ELR (cell line): ENCODE measurements at places on chromosomes 5 and 9.

GRCh38 chr5:543755-544674, 19.8 kb upstream of the SLC9A3 start:
- no peak for DNase-seq

DNA sequence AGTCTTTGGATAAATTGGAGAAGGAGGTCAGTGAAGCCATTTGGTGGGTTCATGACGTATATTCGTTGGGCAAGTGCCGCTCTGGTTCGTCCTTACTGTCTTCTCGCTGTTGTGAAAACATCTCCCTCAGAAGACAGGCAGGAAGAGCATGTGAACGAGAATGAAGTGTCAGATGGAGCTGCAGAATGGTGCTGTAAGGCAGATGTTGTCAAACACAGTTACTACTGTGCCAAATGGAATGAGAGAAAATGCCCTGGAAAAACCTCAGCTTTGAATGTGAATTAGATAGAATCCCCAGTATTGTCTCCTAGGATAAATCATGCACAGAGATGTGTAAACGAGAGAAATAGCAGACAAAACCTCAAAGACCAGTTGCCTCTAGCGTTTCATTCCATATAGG, 121.5 kb downstream of the CAMK4 start:
- DNase-seq = peak; percentile 2

- DNase-seq = peak; percentile 34
These were observed 87.1 kb downstream of the SEMA4D start for GRCh38 chr9:89410641-89411350.

DNA sequence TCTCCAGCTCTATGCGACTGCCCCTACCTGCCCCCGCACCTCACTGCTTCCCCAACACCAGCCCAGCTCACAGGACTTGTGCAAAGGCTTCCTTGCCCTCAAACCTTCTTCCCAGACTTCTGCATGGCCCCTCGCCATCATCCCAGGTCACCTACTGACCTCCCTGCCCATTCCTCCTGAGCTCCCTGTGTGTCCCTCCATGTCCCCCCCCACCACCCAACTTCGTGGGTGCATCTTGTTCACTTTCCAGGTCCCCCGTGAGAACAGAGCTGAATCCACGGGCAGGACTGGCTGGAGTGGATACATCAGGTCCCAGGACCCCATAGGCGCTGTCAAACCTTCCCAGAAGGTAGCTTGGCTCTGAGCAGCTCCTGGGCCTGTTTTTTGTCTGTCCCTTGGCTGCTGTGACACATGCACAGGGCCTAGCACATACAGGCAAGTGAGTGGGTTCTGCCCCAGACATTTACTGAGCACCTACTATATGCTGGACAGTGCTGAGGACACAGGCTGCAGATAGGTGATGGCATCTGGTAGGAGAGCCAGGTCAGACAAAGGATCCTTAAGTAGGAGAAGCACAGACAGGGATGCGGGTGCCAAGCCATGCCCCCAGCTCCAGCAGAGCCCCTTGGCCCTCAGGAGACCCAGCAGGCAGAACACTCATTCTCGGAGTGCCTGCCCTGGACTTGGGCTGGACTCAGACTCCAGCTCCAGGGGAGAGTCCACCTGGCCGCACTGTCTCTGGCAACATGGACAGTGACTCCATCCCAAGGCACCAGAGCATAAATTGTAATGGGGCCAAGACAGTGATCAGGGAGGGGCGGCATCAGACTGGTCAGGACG, 15.0 kb downstream of the NINJ1 start:
- no peak for DNase-seq

DNA sequence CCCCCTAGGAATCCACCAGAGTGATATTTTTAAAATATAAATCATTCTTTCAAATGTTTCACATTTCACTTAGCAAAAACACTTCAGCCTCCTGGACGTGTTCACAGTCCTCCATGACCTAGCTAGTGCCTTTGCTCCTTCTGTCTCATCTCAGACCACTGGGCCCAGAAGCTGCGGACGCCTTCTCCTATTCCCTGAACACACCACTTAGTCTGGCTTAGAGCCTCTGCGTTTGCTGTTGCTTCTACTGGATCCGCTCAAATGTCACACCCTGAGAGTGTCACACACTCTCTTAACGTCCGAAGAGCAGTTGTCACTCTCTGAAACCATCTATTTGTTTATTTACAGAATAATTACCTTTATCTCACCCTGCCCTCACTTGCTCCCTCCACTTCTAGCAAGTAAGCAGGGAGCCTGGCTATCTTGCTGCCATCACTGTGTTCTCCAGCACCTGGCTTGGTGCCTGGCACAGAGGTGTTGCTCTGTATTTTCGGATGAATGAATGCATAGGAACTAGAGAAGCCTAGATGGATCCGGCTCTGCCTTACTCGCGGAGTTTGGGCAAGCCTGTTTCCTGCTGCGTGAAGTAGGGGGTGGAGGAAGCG, 1.2 kb upstream of the GRK6 start:
- DNase-seq = no peak

DNA sequence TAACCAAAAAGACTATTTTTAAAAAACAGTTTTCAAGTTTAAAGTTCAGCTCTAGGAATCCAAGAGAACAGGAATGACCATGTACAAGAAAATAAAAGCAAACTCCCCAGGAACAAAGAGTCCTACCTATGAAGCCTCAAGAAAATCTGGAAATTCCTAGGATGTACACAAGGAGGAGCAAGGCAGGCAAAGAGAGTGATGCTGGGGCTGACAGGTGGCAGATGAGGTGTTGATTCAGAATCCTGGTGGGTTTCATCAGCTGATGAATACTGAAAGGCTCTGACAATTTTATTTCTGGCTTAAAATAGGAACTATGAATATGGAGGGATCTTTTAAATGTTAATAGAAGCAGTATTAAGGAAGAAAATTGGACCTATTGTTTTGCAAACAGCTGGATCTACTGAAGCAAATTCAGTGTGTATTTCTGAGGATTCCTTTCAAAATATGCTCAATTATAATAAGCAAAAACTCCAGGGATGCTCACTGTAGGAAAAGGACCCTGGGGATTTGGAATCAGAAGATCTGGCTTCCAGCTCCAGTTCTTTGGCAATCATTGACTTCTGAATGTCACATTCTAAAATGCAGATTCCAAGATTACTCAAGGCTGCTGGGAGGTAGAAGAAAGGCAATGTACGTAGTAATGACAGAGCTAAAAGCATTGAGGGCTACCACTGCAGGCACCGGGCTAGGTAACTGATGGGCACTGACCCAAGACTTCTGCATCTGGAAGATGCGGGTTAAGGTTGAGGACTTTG, 28.0 kb upstream of the SH3RF2 start:
- DNase-seq = peak; percentile 35

DNA sequence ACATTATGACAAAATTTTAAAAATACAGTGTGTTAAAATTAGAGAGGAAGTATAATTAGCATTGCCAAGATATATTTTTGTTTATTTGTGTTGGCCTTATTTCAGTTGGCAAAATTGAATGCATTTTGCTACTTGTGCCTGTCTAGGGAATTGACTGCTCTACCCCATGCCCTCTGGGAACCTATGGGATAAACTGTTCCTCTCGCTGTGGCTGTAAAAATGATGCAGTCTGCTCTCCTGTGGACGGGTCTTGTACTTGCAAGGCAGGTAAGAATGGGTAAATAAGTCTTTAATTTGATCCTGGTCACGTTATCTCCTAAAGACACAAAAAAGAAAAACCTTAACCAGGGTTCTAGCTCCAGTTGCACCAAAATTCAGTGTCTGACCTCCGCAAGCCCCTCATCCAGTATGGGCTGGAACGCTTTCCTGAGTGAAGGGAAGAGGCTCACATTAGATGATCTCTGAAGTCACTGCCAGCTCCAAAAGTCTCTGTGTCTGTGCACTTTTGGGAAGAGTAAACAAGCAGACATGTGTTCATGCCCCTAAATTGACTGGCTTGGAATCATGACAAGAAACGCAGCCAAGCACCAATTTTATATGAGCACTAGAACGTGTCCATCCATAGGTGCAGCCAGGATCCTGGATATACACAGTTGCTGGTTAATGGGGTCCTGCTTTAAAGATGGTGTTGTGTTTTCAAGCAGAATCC, 98.3 kb upstream of the PRRC1 start:
- DNase-seq = no peak

DNA sequence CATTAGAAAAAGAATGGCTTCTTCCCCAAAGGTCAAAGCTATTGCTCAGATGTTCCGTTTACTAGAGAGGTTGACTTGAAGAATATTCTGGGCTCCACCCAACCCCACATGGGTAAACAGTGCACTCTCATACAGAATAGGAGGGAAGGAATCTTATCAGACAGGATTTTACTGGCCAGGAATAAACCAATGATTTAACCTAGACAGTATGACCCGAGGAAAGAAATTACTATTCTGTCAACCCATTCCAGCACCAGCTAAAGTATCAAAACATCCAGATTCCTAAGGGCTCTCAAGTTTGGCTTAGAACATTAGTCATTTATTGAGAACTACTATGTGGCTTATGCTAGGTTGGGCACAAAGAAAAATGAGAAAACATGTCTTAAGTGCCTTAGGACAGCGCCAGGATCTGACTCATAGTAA, 493.6 kb upstream of the KLF4 start:
- DNase-seq = peak; percentile 23

GRCh38 chr9:131678499-131679111, 61.3 kb downstream of the RAPGEF1 start:
- peak; percentile 93 for DNase-seq
